Kidney capillary endothelial cell (primary cell): ENCODE measurements at places on chromosomes 1 and 21.

- no peak for DNase-seq
Observed at GRCh38 chr21:28932717-28933116, 60.0 kb downstream of the LTN1 start.

DNA sequence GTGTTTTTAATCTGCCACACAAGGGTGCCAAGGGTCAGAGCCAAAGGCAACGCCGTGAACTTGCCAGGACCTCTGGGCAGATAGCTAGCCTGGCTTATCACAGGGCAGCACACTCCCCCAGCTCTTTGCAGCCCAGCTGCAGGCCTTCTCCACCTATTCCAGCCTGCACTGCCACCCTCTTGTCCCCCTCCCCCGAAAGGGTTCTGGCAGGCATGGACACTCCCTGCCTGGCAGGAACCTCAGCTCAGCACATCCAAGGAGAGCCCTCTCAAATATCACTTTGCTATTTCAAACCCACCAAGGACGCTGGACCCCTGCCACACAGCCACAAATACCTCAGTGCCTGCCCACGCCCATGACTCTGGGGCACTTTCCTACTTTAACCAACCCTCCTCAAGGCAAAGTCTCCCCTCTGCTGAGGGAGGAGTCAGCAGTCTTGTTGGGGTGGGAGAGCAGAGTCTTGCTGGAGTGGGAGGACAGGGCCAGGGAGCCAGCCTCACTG is 9.1 kb downstream of the SSBP3 start:
- no peak for DNase-seq

- DNase-seq: no peak
Observed at GRCh38 chr21:35458405-35458804, 409.3 kb upstream of the RUNX1 start.

DNA sequence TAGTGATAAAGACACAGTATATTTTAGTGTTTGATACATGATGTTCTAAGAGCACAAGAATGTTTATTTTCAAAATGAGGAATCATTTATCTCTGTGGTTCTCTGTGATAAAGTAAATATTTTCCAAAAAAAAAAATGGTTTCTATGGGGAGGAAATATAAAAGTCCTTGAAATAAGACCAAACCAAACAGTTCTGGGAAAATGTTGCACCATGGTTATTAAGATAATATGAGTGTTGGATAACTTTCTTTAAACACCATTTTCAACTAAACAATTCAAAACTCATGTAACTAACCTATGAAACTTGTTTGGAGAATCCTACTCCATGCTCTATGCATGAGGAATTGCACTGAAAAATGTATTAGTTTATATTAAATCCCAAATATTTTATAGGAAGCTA is 184.6 kb downstream of the KCNT2 start:
- DNase-seq: no peak

DNA sequence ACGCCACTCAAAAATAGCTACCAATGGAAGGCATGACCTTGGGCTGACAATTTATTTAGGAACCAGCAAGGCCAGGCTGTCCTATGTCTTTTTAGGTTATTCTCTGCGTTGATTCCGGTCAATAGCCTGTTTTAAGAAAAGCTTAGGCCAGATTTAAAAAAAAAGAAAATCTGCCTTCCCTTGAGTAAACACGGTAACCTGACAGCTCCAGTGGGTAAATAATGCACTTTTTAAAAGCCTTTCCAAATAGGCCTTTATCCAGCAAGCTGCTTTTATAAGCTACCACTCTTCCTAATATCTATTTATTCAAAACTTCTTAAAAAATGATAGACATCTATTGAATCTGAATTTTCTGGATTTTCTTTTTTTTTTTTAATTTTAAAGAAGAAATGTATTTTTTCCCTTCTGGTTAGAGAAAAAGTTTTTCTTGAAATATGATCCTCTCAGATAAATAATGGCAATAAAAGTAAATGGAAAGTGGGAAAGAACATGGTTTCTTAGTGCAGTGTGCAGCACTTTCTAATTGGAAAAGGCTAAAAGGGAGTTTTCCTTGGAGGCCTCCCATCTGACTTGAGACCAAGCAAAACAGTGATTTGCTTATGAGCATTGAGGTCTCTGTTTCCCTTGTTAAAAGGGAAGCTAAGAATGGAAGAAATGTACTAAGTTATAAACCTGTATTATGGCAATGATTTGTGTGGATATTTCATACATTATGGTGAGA is 281.0 kb upstream of the RUNX1 start:
- no peak for DNase-seq

- DNase-seq: no peak
Observed at GRCh38 chr1:174174461-174175329, 15.4 kb downstream of the RABGAP1L start.

- no peak for DNase-seq
Observed at GRCh38 chr1:33072707-33073106, 8.2 kb upstream of the AZIN2 start.

DNA sequence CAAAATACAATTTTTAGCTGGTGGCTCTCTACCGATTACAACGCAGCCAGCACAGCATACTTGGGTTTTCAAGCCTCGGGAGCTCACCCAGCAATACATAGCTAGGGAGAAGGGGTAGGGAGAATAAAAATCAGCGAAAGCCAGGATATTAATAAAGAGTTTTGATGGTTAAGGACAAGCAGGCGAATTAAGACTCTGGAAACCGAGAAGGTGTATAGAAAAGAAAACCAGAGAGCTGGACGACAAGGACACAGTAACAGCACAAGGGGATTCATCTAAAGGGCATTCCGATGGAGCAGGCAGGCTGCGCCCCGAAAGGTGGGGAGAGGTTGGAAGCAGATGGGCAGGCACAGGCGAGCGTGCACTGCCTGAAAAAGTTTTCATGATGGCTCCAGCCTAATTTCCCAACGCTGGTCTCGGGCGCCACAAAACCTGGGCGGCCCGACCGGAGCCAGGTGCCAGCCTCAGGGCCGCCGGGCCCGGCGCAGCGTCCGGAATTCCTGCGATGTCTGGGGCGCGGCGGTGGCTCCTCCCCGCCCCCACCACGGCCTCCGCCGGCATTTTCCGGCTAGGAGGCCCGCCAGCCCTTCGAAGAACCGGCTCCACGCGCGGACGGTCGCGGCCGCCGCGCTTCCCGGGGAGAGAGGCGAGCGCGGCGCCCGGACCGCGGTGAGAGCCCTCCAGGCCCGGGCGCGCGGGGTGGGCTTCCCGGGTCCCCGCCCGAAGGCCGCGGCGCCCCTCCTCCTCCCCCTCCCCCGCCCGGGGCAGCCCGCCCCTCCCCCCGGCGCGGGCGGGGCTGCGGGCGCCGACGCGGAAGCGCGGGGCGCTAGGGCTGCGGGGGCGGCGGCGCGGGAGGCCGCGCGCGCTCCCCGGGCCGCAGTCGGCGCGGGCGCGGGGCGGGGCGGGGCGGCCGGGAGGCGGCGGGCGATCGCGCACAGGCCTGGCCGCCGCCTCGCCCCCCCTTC is 774 bp upstream of the DYRK1A start:
- DNase-seq: peak; percentile 77

GRCh38 chr1:10680487-10680886 is 116.0 kb downstream of the CASZ1 start:
- no peak for DNase-seq

- DNase-seq: no peak
Observed at GRCh38 chr21:44425895-44426662, 29.2 kb upstream of the LRRC3 start.

DNA sequence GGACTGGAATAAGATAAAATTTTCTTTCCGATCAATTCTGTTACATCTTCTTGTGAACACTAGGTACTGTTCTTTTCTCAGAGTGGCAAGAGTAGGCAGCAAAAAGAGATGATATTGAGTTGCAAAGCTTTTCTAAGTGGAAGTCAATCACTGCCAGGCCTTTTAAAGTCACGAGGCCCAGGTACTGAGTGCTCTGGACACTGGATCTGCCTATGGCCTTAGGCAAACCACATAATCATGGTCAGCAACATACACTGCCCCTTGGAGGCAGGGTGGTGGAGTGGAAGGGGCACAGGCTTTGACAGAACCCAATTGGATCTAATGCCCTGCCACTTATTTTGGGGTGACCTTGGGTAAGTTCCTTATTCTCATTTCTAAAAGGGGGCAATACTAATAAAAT is 41.5 kb downstream of the TSEN15 start:
- no peak for DNase-seq

GRCh38 chr1:180521474-180522212 is 19.3 kb upstream of the ACBD6 start:
- no peak for DNase-seq

DNA sequence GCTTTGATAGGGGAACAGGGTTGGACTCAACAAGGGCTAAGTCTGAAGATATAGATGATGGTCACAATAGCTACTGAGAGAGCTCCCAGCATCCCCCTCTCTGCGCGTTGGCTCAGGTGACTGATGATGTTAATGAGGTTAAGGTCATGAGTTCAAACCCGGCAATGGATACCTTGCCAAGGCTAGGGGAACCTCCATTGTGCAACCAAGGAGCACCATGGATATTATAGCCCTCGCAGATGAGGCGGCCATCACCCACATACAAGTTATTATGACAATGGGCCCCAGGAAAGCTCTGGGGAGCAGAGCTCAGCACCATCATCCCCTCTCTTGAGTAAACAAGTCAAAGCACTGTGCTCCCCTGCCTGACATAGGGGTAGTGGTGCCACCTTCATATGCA is 8.2 kb downstream of the KCNA2 start:
- DNase-seq: no peak

GRCh38 chr1:161095230-161095629 is 2.9 kb upstream of the KLHDC9 start:
- no peak for DNase-seq

GRCh38 chr1:241579434-241579833 is 47.3 kb downstream of the KMO start:
- no peak for DNase-seq

DNA sequence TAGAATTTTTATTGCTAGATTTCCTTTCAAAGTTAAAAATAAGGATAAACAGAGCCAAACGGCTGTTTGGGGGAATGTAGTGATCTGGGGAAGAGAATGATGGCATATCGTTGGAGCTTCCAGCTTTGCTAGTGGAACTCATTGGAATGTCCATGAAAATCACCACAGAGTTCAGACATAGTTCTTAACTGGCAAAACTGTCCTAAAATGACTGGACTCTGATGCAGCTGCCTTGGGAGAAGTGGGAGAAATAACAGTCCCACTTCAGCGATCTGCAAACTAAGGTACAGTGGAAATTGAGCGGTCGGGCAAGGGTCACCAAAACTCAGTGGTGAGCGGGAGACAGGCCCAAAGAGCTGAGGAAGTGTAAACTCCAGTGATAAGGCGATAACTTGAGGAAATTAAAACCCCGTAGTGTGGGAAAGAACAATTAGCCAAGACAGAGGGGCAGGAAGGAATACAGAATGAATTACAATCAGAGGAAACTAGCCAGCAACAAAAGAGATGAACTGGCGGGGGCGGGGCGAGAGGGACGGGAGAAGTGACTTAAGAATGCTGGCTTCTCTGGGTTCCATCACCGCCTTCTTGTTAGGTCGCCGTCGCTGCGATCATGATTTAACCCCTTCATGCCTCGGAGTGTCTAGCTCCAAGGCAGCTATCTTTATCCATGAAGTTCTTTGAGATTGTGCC is 89.8 kb upstream of the ARHGAP29 start:
- peak; percentile 88 for DNase-seq

DNA sequence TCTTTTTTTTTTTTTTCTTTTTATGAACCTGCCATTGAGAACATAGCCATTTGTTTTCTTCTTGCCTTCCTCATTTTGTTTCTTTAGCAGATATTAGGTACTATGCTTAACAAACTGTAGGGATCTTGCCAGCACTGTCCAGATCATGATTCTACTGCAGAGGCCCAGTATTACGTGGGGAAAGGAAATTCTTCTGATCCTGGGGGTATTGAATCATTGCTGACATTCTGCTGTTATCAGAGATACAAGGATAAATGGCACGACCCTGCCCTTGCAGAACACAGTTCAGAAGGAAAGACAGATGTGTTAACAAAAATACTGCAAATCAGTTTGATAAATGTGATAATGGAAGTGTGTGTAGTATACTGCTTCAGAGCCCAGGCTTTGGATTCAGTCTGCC is 56.2 kb downstream of the BTBD8 start:
- no peak for DNase-seq

DNA sequence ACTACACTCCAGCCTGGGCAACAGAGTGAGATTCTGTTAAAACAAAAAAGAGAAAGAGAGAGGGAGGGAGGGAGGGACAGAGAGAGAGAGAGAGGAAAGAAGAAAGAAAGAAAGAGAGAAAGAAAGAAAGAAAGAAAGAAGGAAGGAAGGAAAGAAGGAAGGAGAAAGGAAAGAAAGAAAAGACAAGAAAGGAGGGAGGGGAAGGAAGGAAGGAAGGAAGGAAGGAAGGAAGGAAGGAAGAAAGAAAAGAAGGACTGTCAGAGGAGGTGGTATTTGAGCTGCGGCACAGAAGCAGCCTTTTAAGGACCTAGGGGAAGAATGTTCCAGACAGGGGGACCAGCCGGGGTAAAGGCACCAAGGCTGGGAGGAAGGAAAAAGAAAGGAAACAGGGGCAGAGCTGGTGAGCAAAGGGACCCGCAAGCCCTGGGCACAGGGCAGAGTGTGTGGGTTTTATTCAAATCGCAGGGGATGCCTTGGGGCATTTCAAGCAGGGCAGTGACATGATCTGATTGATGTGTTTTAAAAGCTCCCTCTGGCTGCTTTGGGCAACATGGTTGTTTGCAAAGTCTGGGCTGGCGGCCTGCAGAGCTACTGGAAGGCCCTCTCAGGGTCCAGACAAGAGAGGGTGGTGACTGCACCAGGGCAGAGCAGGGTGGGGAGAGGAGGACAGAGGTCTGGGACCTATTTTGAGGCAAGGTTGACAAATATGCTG is 176.9 kb upstream of the VAMP3 start:
- no peak for DNase-seq

DNA sequence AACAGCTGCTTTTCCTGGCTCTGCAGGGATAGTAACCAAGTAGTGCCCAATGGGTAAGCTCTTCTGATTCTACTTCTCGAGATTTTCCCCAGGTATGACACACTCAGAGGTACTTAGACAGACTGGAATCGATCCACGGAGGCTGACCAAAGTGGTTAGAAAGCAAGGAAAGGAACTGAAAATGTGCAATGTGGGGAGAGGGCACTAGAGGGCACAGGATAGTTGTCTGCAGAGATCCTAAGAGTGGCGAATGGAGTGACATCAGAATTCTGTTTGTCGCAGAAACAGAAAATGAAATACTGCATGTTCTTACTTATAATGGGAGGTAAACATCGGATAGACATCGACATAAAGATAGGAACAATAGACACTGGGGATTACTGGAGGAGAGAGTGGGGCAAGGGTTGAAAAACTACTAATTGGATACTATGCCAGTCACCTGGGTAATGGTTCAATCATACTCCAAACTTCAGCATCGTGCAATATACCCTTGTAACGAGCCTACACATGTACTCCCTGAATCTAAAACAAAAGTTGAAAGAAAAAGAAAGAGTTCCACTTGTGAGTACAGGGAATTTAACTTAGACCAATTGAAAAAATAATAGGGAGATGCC is 23.3 kb downstream of the CYP2J2 start:
- DNase-seq: peak; percentile 15

DNA sequence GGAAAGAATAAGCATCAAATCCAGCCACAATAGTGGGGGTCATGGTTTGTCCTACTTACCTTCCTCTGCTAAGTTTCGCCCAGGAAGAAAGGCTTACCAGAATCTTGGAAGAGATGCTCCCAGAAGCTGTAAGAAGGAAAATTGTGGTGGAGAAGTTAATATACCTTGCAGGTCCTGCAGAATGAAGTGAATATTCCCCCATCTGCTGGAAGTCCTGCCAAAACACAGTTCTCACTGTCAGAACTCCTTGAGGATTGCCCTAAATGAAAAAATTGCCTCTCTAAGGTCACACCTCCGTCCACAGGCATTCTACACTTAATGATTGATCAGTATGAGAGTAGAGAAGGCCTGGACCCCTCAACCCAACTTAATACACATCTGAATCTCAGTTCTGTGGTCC is 78.4 kb upstream of the RGS21 start:
- DNase-seq: no peak
